NCI-H2171 treated with DMSO at 0.1 percent for 48 hours (cell line): ENCODE measurements at places on chromosomes 7 and 10.

GRCh38 chr10:93206652-93207051 lies 133.0 kb downstream of the CYP26A1 start:
- DNase-seq, result no peak

GRCh38 chr7:41890631-41891274 lies 187.9 kb upstream of the INHBA start:
- DNase-seq, result no peak

DNA sequence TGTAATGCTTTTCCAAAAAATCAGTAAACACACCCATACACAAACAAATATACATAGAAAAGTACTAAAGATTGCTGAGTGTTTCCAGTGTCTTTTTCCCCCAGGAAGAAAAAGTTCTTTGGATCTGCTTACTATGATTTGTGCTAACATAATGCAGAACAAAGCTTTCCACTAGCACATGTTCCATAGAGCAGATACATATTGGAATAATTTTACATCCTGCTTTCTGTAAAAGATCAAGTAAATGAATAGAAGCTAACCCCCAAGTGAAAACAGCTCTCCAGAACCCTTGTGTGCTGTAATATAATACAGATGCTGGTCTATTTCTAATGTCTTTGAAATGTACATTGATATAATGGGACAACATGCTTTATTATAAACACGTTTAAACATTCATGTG lies 125.5 kb downstream of the PON1 start:
- DNase-seq, result no peak

DNA sequence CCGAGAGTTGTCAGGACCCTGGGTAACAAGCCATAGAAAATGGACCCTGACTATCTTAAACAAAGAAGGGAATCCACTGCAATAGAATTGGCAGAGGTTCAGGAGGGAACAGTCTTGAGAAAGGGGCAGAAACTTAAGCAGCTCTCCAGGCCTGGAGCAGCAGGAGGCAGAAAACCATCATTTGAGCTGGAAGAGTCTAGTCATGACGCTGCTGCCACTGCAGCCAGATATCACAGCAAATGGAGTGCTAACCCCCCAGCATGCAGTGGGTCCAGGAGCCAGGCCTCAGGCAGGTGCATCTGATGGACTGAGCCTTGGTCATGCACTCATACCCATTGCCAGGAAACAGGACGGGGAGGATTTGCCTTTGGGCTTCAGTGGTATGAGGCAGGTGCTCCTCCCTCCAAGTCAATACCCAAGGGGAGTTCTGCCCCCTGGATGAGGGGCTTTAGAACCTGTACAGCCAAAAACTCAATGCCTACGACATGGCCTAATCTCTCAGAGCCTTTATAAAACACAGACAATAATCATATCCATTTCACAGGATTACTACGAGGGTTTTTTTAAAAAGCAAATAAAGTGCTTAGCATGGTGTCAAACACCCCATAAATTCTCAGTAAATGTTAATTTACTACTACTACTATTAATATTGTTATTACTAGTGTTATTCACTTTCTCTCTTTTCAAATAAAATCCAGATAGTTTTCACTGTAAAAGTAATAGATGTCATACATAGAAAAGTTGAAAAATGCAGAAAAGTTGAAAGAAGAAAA lies 30.7 kb downstream of the DUSP5 start:
- DNase-seq, result no peak

- DNase-seq, result no peak
These were observed 155.4 kb upstream of the ITGB1 start for GRCh38 chr10:33113466-33113865.

DNA sequence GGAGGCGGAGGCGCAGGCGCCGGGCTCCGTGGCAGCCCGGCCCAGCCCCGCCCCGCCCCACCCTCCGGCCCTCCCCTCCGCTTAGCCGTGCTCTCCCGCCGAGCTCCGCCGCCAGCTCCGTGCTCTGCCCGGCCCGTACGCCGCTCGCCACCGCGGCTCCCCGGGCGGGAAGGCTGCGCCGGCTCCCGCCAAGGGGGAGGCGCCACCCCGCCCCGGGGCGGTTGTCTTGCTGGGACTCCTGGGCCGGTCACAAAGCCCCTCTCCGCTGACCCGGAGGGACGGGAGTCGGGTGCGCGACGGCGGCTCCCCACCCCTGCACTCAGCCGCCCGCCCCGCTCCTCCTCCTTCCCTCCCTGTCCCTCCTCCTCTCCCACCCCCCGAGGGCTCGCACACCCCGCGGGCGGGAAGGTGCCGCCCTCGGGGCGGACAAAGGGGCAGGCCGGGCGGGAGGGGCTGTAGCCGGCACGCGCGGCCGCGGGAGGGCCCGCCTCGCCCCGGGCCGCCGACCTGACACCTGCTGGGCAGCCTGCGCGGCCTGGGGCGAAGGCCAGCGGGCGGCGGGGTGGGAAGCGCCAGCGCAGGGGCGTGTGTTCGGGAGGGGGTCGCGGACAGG lies 11.5 kb upstream of the SP8 start:
- DNase-seq, result no peak

GRCh38 chr7:137390076-137390475 lies 46.5 kb upstream of the PTN start:
- no peak for DNase-seq

DNA sequence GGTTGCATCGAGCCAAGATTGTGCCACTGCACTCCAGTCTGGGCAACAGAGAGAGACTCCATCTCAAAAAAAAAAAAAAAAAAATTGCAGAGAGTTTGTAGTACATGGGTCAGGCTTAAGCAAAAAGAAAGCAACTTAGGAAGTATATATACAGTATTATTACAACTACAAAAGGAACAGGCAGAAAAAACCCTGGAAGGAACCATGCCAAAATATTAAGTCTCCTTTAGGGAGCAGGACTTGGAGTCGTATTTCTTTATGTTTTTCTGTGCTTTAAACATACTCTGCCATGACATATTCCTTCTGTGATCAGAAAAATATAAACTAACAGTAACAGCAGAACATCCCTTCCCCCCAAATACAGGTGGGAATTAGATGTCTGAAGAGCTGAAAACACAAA lies 144.4 kb downstream of the CUX1 start:
- peak; percentile 10 for DNase-seq

GRCh38 chr7:4196121-4196819 lies 485.8 kb upstream of the FOXK1 start:
- DNase-seq, result no peak

- DNase-seq, result no peak
These were observed 398.5 kb upstream of the AKR1E2 start for GRCh38 chr10:4427532-4427931.

- peak; percentile 49 for DNase-seq
These were observed 35.0 kb downstream of the NRF1 start for GRCh38 chr7:129646369-129647021.

DNA sequence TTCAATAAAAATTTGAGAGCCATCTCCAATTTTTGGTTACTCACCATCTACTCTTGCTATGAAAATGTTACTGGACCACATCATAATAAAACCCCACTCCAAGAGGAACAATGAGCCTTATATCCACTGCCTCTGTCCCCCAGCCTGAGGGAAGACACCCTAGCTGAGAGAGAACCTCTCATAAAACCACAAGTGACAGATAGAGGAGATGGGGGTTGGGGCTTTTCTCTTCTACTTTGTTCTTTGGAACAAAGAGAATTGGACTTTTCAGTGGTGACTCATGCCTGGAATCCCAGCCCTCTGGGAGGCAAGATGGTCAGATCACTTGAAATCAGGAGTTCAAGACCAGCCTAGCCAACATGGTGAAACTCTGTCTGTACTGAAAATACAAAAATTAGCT lies 27.6 kb upstream of the TAS2R16 start:
- DNase-seq, result no peak

- DNase-seq, result no peak
These were observed 150.8 kb downstream of the PFKFB3 start for GRCh38 chr10:6353526-6353925.

- no peak for DNase-seq
These were observed 605.5 kb downstream of the GATA3 start for GRCh38 chr10:8659982-8660381.

DNA sequence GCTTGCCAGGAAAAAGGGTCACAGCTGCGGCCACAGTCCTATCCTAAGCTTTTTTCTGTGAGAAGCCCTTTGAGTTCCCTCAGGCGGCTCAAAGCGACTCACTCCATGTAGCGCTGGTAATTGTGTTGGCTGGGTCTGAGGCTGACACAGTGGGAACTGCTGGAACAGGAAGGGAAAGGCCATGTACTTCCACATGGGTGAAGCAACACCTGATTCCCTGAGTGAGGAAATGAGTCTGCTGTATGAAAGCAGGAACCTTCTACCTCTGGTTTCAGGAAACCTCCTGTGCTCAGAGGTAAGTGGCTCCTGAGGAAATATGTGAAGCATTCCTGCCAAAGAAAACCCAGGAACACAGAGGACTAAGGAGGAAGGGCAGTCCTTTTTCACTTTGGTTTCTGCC lies 734.6 kb upstream of the SORCS1 start:
- no peak for DNase-seq

GRCh38 chr7:153320681-153321080 lies 561.1 kb downstream of the ACTR3B start:
- no peak for DNase-seq

- DNase-seq, result no peak
These were observed 89.9 kb downstream of the WDFY4 start for GRCh38 chr10:48774416-48775205.

- DNase-seq, result no peak
These were observed 38.8 kb upstream of the SHH start for GRCh38 chr7:155850766-155851678.

DNA sequence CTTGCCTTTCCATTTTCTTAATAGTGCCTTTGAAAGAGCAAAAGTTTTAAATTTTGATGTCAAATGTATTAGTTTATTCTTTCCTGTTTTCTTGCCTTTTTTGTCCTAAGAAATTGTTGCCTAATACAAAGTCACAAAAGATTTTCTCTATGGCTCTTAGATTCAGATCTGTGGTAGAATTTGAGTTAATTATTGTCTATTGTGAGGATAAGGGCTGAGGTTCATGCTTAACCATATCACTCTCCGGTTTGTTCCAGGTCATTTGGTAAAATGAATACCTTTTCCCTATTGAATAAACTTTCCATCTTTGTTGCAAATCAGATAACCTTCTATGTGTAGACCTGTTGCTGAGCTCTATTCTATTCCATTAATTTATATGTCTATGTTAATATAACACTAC lies 96.0 kb downstream of the NOD1 start:
- DNase-seq, result no peak

- no peak for DNase-seq
These were observed 101.8 kb upstream of the MKLN1 start for GRCh38 chr7:131225619-131226513.

- DNase-seq, result no peak
These were observed 164.6 kb downstream of the ANKRD30A start for GRCh38 chr10:37289833-37290464.

DNA sequence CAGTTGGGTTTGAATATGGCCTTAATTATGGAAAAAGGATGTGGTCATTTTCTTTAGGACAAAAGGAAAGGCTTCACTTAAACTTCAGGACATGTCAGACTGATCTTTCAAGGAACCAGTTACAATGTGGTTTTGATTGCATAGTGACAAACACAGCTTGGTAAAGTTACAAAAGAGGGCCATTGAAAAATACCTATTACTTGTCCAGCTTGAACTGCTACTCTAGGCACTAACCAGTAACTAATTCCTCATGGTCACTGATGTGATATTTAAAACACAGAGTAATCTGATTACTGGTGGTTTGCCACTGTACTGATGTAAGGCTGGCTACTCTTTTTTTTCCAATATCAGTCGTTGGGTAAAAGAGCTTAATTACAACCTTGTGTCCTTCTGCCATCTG lies 22.6 kb downstream of the TES start:
- no peak for DNase-seq

DNA sequence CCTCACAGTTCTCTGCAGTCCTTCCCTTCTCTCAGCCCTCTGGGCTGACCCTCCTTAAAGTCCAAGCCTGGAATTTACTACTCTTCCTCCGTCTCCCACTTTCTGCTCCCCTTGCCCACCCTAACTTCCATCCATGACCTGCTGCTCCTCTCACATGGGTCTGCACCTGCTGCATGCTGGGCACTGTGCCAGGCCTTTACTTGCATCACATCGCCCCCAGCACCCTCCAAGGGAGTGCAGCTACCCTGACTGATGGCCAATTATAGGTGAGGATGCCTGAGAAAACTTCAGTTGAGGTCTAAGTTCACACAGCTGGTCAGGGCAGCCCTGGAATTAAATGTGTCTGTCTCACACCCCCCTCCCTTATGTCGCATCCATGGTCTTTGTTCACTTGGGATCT lies 53.6 kb upstream of the ZPBP start:
- no peak for DNase-seq

DNA sequence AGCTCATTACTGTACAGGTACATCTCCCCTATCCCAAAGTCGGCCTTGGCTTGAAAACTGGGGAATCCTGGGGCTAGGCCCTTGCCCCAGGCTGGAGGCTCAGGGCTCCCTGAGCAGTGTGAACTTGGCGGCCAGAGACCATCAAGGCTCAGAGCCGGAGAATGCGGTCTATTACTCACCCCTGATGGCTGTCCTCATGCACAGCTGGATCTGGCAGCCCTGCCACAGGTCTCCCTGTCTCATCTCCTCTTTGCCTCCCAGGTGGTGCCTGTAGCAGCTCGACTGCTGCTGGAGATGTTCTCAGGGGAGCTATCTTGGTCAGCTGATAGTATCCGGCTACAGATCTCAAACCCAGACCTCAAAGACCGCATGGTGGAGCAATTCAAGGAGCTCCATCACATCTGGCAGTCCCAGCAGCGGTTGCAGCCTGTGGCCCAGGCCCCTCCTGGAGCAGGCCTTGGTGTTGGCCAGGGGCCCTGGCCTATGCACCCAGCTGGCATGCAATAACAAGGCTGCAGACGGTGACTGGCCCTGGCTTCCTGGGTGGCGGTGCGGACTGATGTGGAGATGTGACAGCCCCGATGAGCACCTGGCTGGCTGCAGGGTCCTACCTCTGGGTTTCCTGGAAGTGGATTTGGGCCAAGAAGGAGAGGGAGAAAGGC lies 10.7 kb downstream of the IRF5 start:
- DNase-seq, result no peak

DNA sequence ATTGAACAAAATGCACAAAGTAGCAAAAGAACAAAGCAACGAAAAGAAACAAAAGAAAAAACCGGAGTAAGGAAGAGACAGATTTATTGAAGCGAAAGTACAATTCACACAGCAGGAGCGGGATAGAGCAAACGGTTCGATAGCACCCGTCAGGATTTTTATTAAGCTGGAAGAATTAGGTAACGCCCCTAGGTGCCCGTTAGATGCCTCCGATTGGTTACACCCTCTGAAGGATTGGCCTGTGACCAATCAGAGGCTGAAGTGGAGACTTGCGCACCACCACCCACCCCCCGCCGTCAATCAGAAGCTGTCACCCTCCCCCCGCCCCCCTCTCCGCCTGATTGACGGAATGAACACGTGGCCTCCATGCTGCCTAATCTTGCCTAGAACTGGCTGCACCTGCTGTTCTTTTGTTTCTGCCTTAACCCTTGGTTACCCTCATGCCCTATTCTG lies 16.8 kb downstream of the OCM2 start:
- peak; percentile 94 for DNase-seq
